ENCODE measurements at places on chromosomes 4 and X. TPM values are rescaled to one million over a fixed set of nuclear protein-coding genes. Genes with fewer than 3 reads are reported as not detected.

DNA sequence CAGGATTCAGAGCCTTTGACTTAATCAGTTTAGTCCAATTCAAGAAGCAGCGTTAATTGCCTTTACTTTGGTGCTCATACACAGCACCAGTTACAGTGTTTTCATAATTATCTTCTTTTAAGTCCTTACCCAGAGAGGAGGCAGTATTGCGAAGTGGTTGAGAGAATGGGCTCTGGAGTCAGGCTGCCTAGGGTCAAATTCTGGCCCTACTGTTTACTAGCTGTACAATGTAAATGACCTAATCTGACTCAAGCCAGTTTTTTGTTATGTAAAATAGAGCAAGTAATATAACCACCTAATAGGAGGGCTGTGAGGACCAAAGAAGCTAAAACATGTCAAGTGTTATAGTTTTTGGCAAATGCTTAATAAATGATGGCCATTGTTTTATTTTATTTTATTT, 27.6 kb downstream of the WDR44 start:
- H3K36me3 ChIP-seq, result no peaks in the 10 kb centered on the region
- H3K27me3 ChIP-seq, result no peaks in the 10 kb centered on the region
- H3K4me1 ChIP-seq, result no peaks in the 10 kb centered on the region
- DNase-seq, result no peak
- H3K27ac ChIP-seq, result no peak overlapping the region

DNA sequence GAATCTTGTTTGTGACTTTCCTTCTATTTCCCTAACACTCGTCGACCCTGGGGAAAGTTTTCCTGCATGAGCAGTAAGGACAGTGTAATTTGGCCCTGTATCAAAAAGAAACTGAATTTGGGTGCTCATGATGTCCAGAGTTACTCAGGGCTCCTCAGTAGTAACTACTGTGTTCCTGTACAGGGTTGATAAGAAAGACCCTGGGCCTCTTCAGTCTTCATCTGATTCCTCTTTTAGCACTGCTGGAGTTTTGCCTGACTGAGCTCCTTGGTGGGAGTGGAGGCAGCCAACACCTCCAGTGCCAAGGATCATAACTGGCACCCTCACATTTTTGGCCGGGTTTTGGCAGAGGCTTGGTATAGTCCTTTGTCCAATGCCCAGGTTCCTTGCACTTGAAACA, 7.1 kb upstream of the AREG start:
- no peak overlapping the region for H3K4me3 ChIP-seq
- no peaks in the 10 kb centered on the region for H3K4me1 ChIP-seq
- no peaks in the 10 kb centered on the region for H3K27me3 ChIP-seq
- H3K27ac ChIP-seq, result no peak overlapping the region
- no peak for DNase-seq
- no peaks in the 10 kb centered on the region for H3K36me3 ChIP-seq

- no peaks in the 10 kb centered on the region for H3K27me3 ChIP-seq
- H3K27ac ChIP-seq, result no peak overlapping the region
- DNase-seq, result no peak
- H3K36me3 ChIP-seq, result no peaks in the 10 kb centered on the region
- no peaks in the 10 kb centered on the region for H3K4me1 ChIP-seq
- no peak overlapping the region for H3K4me3 ChIP-seq
These were observed 40.0 kb upstream of the APLN start for GRCh38 chrX:129694805-129695204.

- H3K4me3 ChIP-seq, result peak overlapping the region; percentile 31
- H3K36me3 ChIP-seq, result no peaks in the 10 kb centered on the region
- H3K27ac ChIP-seq, result peak overlapping the region; percentile 43
- no peaks in the 10 kb centered on the region for H3K4me1 ChIP-seq
- H3K27me3 ChIP-seq, result peaks cover 12% of the 10 kb centered on the region
- peak; percentile 30 for DNase-seq
These were observed 1.4 kb downstream of the FGF13 start for GRCh38 chrX:138709886-138710791.

SNX25 gene
- 33.5 TPM for total RNA-seq

DNA sequence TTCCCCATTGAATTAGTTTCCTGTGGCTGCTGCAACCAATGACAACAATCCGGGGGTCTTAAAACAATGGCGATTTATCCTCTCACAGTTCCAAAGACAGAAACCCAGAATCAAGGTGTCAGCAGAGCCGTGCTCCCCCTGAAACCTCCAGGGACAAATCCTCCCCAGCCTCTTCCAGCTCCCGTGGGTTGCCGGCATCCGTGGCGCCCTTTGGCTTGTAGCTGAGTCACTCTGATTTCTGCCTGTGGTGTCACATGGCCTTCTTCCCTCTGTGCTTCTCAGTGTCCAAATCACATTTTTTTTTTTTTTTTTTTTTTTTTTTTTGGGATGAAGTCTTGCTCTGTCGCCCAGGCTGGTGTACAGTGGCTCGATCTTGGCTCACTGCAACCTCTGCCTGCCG, 64.5 kb upstream of the STX18 start:
- no peak for DNase-seq
- H3K4me1 ChIP-seq, result no peaks in the 10 kb centered on the region
- no peak overlapping the region for H3K27ac ChIP-seq
- no peaks in the 10 kb centered on the region for H3K27me3 ChIP-seq

DNA sequence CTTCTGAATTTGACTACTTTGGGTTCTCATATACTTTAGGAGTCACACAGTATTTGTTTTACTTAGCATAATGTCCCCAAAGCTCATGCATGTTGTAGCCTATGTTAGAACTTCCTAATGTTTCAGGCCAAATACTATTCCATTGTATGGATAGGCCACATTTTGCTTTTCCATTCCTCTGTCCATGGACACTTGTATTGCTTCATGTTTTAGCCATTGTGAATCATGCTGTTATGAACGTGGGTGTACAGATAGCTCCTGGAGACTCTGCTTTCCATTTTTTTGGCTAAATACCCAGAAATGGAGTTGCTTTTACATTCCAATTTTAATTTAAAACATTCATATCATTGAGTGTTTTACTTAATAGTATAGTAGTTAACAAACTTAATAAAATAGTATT, 54.5 kb downstream of the HTT start:
- no peak for DNase-seq
- no peak overlapping the region for H3K27ac ChIP-seq
- H3K4me3 ChIP-seq, result no peak overlapping the region
- peaks cover 52% of the 10 kb centered on the region for H3K36me3 ChIP-seq

PF4V1 gene
- 0.89 TPM for total RNA-seq

GRCh38 chr4:99847362-99847976, 30.8 kb downstream of the DAPP1 start:
- H3K36me3 ChIP-seq, result no peaks in the 10 kb centered on the region
- H3K27ac ChIP-seq, result no peak overlapping the region
- H3K4me3 ChIP-seq, result no peak overlapping the region
- no peaks in the 10 kb centered on the region for H3K27me3 ChIP-seq

- no peaks in the 10 kb centered on the region for H3K4me1 ChIP-seq
- H3K36me3 ChIP-seq, result no peaks in the 10 kb centered on the region
- peak; percentile 42 for DNase-seq
- H3K4me3 ChIP-seq, result no peak overlapping the region
These were observed 69.4 kb downstream of the HCCS start for GRCh38 chrX:11180571-11180970.

HSD17B13 gene
- total RNA-seq, result 1.5 TPM

DNA sequence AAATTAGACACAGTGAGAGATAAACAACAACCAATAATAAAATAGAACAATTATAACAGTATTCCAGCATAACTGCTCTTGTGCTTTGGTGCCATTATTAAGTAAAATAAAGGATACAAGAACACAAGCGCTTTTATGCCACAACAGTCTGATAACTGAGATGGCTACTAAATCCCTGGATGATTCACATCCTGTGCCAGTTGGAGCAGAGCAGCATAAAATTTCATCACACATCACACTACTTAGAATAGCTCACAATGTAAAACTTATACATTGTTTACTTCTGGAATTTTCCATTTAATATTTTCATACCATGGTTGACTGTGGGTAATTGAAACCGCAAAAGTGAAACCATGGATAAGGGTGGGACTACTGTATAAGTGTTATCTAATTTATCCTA, 399.9 kb upstream of the CNKSR2 start:
- H3K27me3 ChIP-seq, result peaks cover 2% of the 10 kb centered on the region
- no peak overlapping the region for H3K27ac ChIP-seq

DNA sequence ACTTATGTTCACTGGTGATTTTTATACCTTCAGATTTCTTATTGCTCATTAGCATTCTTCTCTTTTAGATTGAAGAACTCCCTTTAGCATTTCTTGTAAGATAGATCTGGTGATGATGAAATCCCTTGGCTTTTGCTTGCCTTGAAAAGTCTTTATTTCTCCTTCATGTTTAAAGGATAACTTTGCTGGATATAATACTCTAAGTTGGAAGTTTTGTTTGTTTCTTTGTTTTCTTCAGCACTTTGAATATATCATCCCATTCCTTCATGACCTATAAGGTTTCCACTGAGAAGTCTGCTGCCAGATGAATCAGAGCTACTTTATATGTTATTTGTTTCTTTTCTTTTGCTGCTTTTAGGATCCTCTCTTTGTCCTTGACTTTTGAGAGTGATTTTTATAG, 18.5 kb downstream of the CC2D2A start:
- peaks cover 5% of the 10 kb centered on the region for H3K36me3 ChIP-seq
- H3K27me3 ChIP-seq, result no peaks in the 10 kb centered on the region
- DNase-seq, result no peak

- H3K27ac ChIP-seq, result no peak within 1 kb of the TSS
- H3K27me3 ChIP-seq, result no peaks in the 10 kb centered on the region
- DNase-seq, result no peak
- H3K4me1 ChIP-seq, result no peaks in the 10 kb centered on the region
These were observed at the start of gene PASD1 for GRCh38 chrX:151563449-151563848. Gene PASD1 (plus strand): TSS chrX:151563675. CDS start chrX:151601554, 37,879 bp downstream.

GRCh38 chr4:154464654-154465053, 26.9 kb downstream of the DCHS2 start:
- DNase-seq, result no peak
- H3K27ac ChIP-seq, result no peak overlapping the region
- H3K4me3 ChIP-seq, result no peak overlapping the region
- H3K36me3 ChIP-seq, result no peaks in the 10 kb centered on the region
- no peaks in the 10 kb centered on the region for H3K4me1 ChIP-seq

GLRA2 gene
- 14.4 TPM for total RNA-seq

- no peaks in the 10 kb centered on the region for H3K36me3 ChIP-seq
- H3K4me3 ChIP-seq, result peak within 1 kb of the TSS; percentile 33
- DNase-seq, result peak; percentile 23
- H3K4me1 ChIP-seq, result peaks cover 9% of the 10 kb centered on the region
- H3K27me3 ChIP-seq, result peaks cover 17% of the 10 kb centered on the region
- no peak within 1 kb of the TSS for H3K27ac ChIP-seq
These were observed at the start of the genes DNAAF6 and NUP62CL for GRCh38 chrX:107205770-107206696. Gene DNAAF6 (plus strand): TSS chrX:107206611. CDS start chrX:107212876, 6,265 bp downstream. Gene NUP62CL (minus strand): TSS chrX:107206433. CDS start chrX:107175146, 31,287 bp downstream.

GRCh38 chrX:110159235-110159634, 156.3 kb downstream of the TMEM164 start:
- H3K4me3 ChIP-seq, result no peak overlapping the region
- peaks cover 6% of the 10 kb centered on the region for H3K27me3 ChIP-seq
- H3K36me3 ChIP-seq, result no peaks in the 10 kb centered on the region

GRCh38 chr4:152988721-152989553, 52.8 kb downstream of the FHDC1 start:
- H3K4me3 ChIP-seq, result no peak overlapping the region
- no peaks in the 10 kb centered on the region for H3K27me3 ChIP-seq
- no peaks in the 10 kb centered on the region for H3K36me3 ChIP-seq
- no peak for DNase-seq
- H3K27ac ChIP-seq, result no peak overlapping the region

DNA sequence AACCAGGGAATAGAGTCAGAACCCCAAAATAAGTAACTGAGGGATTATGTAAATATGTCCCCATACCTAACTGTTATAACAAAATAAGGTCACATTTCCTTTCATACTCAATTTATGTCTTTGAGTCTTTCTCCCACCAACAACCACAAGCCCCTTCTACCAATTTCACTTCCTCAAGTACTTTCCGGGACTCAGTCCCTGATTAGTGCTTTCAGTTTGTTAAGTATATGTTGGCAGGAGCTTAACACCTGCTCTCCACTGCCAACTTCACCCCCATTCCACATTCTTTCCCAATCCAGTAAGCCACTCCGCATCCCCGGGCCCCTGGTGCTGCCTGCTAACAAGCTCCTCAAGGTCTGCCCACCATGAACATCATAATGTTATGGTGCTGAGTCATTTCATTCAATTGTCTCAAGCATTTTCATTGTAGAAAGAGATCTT, 71.3 kb upstream of the SPRY1 start:
- H3K4me1 ChIP-seq, result no peaks in the 10 kb centered on the region
- no peak overlapping the region for H3K27ac ChIP-seq
- H3K4me3 ChIP-seq, result no peak overlapping the region
- no peaks in the 10 kb centered on the region for H3K36me3 ChIP-seq

DNA sequence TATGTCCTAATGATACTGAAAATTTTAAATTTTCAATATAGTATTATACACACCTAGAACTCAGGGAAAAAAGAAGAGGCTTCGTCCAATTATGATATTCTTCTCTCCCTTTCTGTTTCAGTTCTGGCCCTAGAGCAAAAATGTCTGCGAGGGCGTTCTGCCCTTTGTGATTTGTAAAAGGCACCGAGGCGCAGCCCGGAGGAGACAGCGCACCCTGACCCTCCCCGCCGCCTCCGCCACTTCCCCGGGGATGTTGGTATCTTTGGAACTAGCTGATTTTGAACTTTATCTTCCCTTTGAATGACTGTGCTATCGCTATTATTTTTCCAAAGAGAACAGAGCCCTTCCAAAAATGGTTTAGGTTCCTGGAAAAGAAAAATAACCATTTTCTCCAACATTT, 173.2 kb upstream of the FAM9B start:
- H3K27ac ChIP-seq, result no peak overlapping the region
- H3K27me3 ChIP-seq, result peaks cover 12% of the 10 kb centered on the region
- no peaks in the 10 kb centered on the region for H3K4me1 ChIP-seq
- no peak for DNase-seq
- no peak overlapping the region for H3K4me3 ChIP-seq

SPP1 gene
- total RNA-seq, result 589 TPM

SHROOM4 gene
- 12.8 TPM for total RNA-seq

DNA sequence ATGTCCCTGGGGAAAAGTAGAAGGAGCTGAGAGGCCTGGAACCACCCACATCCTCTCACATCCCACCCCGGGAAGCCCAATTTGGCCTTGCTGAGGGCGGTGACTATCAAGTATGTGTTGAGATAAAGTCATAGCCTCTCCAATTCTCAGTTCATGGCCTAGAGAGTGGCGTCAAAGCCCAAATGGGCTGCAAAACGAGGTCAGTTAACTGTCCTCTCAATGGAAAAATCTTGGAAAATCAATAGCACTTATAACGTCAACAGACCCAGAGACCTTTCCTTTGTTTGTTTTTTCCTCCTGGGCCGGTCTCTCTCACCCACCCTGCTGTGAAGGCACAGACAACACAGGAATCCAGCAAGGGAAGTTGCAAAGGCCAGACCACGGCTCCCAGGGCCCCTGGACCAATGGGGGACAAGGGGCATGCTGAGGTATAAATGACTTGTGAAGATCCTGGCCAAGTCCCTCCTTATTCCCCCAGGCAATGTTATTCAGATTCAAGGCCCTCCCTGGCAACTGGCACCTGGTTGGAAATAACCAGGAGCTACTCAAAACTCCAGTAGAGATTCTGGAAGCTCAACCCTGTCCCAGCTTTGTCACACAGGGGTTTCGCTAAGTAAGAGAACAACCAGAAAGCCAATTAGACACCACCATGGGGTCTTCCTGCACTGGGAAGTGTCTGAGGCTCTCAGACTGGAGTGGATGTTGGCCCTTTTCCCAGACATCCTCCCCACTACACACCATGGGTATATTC, 38.6 kb downstream of the TSC22D3 start:
- H3K4me3 ChIP-seq, result no peak overlapping the region
- peak overlapping the region; percentile 52 for H3K27ac ChIP-seq
- no peaks in the 10 kb centered on the region for H3K36me3 ChIP-seq
- DNase-seq, result no peak

Data from spinal cord (tissue), 10 donors.